ENCODE measurements at places on chromosomes 12 and 14.
A peak's percentile ranks its signal among the peaks of the same experiment; 100 is the strongest.

DNA sequence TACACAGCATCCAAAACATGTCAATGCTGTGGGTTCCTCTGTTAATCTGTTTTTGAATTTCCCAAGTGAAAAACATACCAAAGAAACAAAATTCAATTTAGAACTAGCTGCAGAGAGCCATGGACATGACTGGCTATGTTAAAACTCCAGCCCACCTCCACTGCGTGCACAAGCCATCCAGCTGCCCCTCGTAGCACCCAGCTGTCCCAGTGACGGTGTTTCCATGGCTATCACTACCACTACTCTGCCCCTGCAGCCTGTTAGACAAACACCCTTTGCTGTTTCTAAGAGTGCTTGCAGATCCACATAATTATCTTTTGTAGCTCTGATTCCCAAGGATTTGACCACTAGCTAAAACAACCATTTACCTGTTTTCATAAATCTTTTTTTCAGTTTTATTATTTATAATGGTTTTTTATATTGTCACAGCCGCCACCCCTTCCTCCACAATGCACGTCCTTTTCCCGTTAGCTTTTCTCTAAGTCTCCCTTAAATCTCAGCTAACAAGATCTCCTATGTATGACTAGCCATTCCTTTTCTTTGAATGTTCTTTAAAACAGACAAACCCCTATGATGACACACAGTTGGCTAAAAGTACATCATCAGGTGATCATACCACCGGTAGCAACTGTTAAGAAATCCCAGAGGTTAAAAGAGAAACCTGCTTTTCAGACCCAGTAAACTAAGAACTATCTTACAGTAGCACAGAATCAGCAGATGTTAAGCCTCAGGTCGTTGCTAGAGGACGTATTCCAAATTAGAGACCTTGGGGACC is 37.8 kb upstream of the NAA30 start:
- DNase-seq: no peak

- no peak for DNase-seq
Measured at GRCh38 chr12:59847127-59847526, 251.3 kb downstream of the SLC16A7 start.

DNA sequence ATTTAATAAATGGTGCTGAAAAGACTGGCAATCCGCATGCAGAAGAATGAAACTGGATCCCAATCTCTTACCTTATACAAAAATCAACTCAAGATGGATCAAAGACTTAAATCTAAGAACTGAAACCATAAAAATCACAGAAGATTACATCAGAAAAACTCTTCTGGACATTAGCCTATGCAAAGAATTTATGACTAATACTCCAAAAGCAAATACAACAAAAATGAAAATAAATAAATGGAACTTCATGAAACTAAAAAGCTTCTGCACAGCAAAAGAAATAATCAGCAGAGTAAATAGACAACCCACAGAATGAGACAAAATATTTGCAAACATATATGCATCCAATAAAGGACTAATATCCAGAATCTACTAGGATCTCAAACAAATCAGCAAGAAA is 14.3 kb upstream of the CLEC1A start:
- peak; percentile 40 for DNase-seq

DNA sequence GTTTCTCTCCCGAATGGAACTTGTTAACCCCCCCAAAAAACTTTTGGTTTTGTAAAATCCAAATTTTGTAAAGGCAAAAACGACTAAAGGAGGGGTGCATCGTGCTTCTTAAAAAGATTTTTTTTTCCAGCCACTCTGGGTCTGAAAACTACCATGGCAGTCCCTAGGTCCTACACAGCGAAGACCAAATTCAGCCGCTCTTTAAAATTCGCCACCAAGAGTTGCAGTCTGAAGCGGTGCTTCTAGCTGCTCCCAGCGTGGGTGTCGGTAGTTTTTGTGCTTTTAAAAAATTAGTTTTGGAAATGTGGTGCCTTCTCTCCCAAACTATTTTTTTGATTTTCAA is 873 bp upstream of the GSC start:
- no peak for DNase-seq

DNA sequence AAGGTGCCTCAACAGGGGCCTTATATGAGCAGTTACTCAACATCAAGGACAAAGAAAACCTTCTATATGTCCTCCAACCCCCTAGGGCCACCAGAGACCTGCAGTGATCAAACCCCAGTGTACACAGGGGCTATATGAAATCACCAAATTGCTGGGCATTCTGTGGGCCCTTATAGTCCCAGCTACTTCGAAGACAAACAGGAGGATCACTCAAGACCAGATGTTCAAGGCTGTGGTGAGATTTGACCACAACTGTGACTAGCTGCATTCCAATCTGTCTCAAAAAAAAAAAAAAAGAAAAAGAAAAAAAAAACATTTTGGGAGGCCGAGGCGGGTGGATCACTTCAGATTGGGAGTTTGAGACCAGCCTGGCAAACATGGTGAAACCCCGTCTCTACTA is 51.0 kb upstream of the PRB2 start:
- DNase-seq: no peak

DNA sequence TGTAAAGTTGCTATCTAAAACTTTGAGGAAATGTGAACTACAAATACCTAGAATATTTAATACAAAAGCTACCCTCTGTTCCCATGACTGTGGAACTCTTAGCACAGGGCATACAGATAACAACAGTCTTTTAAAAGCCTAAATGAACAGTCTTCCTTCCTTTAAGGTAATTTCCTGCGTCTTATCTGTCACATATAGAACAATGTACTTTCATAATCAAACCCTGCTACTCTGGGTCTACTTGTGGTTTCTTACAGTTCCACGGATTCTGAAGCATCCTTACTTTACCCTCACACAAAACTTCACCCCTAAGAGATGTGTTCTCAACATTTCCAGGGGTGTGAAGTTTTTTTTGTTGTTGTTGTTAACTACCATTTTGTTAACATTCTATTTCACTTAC is 5.1 kb downstream of the PKP2 start:
- no peak for DNase-seq

GRCh38 chr14:96066976-96067375 is 27.8 kb downstream of the C14orf132 start:
- DNase-seq: no peak

DNA sequence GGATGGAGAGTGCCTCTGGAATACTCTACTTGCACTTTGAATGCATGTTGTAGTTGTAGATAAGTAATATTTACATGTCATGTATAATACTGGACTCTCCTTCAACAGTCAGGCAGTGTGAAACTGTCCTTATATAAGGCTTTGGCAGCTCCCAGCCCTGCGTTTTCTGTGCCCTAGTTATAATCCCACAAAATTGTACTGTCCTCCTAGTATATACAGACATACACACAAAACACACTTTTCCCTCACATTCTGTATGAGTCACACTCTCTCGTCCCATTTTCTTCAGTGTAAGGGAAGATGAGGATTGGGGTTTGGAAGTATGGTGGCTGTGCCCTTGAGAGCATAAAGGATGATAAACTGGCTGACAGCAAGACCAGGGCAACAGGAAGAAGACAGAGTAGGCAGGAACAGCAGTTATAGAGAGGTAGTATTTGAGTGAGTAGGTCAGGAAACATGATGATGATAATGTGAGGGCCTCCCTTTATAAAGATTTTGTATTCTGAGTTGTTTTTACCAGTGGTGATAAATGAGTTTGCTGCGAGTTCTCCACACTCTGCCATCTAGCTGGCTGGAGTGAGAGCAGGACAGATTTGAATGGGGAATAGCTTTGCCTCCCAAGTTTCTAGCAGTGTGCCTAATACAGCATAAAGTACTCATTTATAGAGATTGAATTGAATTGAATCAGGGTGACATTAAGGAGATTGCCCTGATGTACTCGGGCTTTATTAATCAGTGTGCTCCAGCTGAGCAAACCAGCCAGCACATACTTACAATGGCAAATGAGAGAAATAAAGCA is 5.0 kb downstream of the CREBL2 start:
- DNase-seq: no peak

DNA sequence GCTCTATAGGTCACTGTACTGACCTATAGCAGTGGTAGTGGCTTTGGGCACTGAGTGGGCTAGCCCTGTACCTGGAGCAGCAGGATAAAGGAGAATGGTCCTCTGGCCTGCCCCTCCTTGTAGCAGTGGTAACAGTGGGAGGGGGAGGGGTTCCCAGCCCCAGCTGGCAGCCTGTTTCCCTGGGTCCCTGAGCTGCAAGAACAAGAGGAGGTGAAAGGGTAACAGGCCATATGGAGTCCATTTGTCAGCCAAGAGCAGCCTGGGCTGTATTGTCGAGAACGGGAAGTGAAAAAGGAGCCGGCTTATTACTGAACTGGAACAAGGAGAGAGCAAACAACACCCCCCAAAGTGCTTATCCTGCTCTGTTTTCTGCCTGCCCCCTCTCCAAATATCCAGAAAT is 73.8 kb upstream of the SRSF5 start:
- DNase-seq: no peak

GRCh38 chr12:124278389-124279101 is 16.3 kb upstream of the RFLNA start:
- DNase-seq: peak; percentile 68

- DNase-seq: no peak
Measured at GRCh38 chr12:78439666-78440065, 424.9 kb upstream of the SYT1 start.

DNA sequence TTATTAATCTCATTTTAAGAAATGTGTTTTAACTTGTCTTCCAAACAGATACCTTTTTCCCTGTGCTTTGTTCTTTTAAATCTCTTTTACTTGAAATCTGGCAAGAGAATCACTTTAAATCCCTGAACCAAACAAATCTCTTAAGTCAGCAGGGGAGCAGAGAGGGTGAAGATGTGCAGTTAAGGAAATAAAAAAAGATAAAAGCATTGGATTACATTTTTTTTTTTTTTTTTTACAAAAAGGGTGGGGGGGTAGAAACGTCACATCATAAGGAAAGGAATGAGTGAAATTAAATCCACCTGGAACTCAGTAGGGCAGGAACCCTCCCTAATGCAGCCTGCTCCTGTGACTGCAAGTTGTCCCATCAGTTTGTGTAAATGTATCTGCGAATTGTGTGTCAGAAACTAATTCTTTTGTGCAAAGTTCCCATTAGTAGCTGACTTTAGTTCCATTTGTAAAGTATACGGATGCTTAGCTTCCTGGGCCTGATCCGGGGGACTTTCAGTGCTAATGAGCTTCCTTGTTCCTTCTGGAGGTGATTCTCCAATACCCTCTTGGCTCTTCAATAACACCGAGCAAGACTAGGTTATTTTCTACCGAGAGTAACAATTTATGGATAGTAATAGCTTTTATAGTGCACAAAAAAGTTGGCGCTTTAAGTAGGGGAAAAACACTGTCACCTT is 1.5 kb downstream of the TTC6 start:
- no peak for DNase-seq

DNA sequence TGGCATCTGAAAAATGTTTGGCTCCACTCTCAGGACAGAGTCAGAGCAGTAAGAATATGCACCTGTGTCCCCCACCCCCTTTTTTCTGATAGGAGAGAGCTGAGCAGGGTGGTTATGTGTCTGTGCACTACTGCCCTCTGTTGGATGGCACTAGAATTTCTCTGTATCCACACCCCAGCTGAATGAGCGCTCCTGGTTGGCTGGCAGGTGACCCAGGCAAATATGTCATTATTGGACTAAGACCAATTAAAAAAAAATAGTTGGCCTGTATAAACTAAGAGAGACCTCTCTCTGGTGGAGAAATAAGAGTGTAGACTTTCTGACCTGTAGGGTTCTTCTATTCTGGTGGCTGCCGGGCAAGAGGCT is 107.0 kb downstream of the PTCSC3 start:
- peak; percentile 17 for DNase-seq

- no peak for DNase-seq
Measured at GRCh38 chr14:92969430-92969829, 46.5 kb downstream of the CHGA start.

- no peak for DNase-seq
Measured at GRCh38 chr14:36955376-36955775, 217.0 kb downstream of the SLC25A21 start.

DNA sequence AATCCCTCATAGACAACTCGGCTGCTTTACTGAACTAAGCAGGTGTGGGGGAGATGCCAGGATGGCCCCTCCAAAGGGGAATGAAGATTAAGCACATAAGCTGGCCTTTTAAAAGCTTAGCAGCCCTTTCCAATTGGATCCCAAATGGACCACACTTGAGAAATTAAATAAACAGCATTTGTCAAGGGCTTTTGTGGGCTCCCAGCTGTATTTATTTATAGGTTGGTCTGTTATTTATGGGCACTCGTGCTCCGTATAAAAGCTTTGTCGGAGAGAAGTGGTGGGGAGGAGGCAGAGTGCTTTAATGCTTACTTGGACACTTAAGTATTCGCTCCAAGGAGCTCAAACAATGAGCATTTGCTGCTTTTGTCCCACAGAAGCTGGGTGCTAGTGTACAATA is 580.2 kb downstream of the MED13L start:
- DNase-seq: no peak

- DNase-seq: no peak
Measured at GRCh38 chr14:55122440-55122986, 6.5 kb upstream of the LGALS3 start.

DNA sequence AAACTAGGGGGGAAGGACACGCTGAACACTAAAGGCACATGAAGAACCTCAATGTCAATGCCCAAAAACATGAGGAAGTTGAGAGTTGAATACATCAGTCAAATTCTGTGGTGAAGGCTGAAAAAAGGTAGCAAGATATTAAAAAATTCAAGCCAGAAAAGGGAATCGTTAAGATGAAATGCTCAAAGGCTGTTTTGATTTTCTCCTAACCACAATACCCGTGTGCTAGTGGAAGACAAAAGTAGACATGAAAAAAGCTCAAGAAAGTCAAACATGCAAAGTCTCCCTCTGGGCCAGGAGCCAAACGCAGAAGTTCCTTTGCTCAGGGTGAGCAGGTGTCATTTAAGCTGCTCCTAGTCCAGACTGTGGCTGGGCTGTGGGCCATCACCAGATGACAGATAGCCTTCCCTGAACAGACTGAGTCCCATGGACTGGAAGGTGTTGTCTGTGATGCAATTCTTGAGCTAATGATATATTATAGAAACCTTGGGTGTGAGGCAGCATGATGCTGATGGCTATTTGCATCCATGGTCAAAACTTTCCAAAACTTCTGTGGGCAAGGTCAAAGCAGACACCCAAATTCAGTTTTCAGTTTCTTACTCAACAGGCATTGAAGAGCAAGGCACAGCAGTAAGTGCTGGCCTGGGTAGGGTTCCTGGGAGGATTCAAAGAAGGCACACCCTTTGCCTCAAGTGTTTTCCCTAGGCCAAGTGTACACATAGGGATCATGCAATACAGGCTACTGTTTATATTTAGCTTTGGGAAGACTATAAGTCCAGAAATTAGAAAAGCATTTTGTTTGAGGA is 81.6 kb downstream of the MYRFL start:
- DNase-seq: no peak
